ENCODE measurements at places on chromosomes 1 and 21.

DNA sequence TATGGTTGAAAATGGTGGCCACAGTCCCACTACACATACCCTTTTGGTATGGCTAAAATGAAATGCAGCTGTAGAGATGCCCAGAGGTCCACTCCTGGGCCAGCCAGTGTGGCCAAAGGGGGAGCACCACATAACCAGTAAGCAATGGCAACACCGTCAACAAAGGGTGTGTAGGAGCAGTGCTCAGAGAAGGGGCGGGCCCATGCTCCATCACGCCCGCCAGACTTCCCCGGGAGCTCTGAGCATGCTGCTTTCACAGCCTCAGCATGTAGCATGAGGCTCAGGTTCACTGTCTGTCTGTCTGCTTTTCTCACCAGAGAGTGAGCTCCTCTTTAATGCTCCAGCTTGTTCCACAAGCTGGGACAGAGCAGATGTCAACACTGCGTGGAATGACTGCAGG lies 537.6 kb downstream of the MATN1 start:
- DNase-seq, result no peak

GRCh38 chr21:35227786-35228185 lies 178.7 kb upstream of the RUNX1 start:
- peak; percentile 22 for DNase-seq

DNA sequence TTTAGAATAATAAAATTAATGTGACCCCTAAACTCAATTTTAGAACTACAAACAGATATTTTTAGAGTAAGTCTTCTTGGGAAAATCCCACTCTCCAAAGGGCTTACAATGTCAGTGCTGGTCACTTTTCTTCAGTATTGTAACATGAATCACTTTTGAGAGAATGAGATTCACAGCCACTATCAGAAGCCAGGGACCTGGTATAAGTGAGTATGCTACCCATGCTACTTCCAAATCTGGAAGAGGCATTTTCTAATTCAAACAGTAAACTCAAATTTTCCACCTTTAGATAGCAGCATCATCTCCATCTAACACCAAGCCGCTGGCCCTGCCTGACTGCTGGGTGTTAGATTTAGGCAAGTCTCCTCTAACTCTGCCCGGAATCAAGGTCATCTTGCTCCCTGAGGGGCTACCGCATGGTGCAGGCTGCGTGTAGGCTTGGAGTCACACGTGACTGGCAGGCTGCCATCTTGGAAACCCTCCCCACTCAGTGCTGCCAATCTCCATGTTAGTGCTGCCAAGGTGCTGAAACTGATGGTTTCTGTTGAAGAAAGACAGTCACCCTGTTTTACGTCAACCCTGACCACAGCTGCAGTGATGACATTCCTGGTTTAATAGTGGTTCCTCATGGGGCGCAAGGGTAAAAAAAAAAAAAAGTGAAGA lies 882.9 kb upstream of the B3GALT2 start:
- no peak for DNase-seq

- no peak for DNase-seq
Measured at GRCh38 chr1:204437796-204438570, 26.4 kb upstream of the PPP1R15B start.

DNA sequence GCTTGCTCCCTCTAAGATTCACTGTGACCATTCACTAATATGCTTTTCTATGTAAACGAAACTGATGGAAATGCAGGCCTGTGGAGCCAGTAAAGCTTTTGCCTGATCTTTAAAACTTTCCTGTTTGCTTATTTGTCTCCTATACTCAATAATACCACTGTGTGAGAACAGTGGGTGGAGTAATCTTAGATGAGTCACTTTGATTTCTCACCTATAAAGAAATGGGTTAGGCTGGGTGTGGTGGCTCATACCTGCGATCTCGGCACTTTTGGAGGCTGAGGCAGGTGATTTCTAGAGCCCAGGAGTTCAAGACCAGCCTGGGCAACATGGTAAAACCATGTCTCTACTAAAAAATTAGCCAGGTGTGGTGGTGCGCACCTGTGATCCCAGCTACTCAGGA lies 70.8 kb downstream of the RWDD3 start:
- no peak for DNase-seq

GRCh38 chr1:52727114-52727586 lies 897 bp downstream of the ZYG11B start:
- peak; percentile 18 for DNase-seq

GRCh38 chr1:5615076-5615475 lies 377.1 kb downstream of the NPHP4 start:
- DNase-seq, result no peak

DNA sequence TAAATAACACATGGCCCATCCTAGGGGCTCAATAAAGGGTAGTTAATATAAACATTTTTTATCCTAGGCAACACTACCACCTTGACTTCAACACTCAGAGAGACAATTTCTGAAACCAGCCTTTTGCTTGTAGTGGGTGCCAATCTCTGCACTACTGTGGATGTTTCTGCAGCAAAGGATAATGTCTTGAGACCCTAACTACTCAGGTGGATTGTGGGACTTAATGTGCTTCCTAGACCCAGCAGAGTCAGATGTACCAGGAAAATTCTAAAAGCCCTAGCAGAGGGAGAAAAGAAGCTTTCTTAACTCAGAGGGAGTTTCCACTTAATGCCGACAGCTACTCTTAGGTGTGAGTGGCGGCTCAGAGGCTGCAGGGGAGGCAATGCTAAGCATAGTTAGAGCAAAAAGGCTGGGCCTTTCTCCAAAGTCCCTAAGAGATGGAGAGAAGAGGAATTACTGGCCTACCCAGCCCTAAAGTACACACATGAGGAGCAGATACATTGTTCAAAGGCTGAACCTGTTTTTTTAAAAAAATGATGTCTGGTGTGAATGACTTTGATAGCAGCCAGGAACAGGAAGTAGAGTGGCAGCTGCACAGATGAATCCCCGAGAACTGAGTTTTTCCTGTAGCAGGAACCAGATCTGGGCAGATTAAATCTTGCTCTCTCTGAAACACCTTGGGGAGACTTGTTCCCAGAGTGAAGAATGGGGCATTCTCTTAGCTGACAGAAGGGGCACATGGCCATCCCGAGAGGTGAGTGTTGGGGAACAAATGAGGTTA lies 33.5 kb upstream of the ABCD3 start:
- DNase-seq, result peak; percentile 50

DNA sequence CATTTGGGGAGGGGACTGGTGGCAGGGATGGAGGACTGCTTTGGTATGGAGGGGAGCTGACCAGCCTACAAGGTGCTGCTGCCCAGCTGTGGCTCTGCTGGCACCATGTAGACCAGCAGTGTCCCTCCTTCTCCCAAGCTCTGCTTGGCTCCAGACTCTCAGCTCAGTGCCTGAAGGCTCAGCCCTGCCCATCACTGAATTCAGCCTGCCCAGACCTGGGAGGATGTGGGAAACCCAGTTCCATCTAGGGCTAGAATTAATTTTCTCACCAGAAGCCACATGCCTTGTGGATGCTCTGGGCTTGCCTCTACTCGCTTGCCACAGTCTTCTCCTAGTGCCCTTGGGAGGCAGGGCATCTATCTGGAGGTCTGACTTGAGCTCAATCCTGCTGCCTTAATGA lies 195.0 kb upstream of the EDN2 start:
- DNase-seq, result no peak

- peak; percentile 54 for DNase-seq
Measured at GRCh38 chr1:239386453-239387303, at the start of gene CHRM3. Gene CHRM3, plus strand, starts transcription at chr1:239386568. Its CDS starts 520,884 bp downstream, at chr1:239907452.

GRCh38 chr1:150567717-150568593 lies 11.5 kb downstream of the MCL1 start:
- DNase-seq, result peak; percentile 76

GRCh38 chr21:20108976-20109540 lies 889.2 kb upstream of the NCAM2 start:
- no peak for DNase-seq

DNA sequence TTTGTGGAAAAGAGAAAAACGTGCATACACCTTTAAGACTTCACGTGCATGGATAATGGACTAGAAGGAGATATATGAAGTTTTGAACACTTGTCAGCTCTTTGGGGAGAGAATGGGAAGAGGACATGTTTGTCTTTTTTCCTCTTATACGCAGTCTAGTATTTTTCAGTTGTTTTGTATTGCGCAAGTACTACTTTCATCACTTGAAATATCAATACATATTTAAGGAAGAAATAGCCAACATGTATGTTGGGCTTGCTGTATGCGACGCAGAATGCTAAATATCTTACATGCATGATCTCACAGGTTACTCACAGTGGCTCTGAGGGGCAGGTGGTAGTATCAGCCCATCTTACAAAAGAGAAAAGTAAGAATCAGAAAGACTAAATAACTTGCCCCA lies 176.5 kb upstream of the RUNX1 start:
- DNase-seq, result no peak

DNA sequence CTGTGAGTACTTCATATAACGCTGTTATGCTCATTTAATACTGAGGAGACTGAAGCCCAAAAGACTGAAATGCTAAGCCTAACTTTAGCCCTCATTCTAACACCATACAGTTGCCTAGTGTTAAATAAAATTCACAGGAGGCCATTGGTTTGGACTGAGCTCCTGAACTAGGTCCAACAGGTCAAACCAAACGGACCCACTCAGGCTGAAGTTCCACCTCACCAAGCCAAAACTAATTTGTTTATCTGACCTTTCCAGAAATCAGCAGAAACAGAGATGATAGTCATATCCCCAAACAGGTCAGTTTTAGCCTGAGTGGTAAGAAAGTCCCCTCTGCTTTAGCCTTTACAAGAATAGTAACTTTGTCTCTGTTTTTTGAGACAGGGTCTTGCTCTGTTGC lies 311.3 kb upstream of the ZP4 start:
- DNase-seq, result no peak

GRCh38 chr1:115492880-115493279 lies 148.9 kb upstream of the VANGL1 start:
- no peak for DNase-seq

- no peak for DNase-seq
Measured at GRCh38 chr1:203563291-203563690, 63.3 kb upstream of the ATP2B4 start.

DNA sequence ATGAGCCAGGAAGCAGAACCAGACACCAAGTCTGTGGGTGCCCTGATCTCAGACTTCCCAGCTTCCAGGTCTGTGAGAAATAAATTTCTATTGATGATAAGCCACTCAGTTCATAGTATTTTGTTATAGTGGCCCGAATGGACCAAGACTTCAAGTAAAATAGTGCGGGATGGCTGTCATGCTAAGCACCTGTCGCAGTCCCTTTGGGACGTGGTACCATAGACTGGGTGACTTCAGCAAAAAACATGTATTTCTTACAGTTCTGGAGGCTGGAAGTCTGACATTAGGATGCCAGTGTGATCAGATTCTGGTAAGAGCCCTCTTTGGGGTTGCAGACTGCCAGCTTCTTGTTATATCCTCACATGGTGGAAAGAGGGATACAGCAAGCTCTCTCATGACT lies 2.6 kb upstream of the C1orf198 start:
- no peak for DNase-seq

GRCh38 chr21:36627242-36627641 lies 71.7 kb upstream of the SIM2 start:
- DNase-seq, result no peak

DNA sequence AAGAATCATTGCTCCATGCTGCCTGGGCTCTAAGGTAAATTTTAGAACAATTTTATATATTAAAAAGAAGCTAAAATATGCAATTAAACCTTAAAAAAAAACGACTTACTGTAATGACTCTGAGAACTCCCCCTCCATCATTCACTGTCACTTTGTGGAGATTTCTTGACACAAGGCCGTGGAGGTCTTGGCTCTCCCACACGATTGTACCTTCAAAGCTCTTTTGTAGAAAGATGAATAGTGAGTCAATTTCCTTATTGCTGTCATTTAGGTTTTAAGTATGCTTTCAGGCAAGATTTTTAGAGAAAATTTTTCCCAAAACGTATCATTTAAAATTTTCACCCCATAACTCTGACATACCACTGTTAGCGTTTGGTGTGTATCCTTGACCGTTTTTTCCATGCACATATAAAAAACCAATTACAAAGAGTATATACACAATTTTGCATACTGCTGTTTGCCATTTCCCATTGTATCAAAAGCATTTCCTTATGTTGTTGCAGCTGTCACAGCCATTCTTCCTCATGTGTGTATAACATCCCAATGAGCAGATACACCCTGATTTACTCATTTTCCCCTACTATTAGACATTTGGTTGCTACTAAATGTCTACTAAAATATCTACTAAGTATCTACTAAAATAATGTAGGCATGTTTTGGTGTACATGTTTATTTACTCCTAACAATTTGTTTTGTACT lies 33.4 kb downstream of the B3GALNT2 start:
- DNase-seq, result no peak

DNA sequence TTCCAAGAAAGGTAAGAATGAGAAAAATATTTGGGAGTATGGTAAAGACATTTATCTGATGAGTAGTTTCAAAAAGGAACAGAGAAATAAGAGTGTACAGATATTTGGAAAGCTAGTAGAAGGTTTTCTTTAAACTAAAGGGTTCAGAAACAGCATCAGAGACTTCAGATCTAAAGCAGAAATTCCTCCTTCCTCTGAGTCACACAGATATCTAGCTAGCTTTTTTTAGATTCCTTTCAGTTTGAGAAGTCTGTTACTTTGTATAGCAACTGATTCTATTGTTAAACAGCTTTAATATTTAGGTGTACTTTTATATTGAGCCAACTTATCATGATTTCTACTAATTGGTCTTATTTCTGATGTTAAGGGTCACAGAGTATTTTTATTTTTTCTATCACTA lies 4.7 kb downstream of the AMY2B start:
- DNase-seq, result no peak

Measured in activated CD4-positive, alpha-beta T cell treated with anti-CD3 and anti-CD28 coated beads for 36 hours (primary cell).